Smooth muscle cell of trachea (primary cell): ENCODE measurements at places on chromosomes 5 and 9. TPM values are rescaled to one million over a fixed set of nuclear protein-coding genes. Genes with fewer than 3 reads are reported as not detected.

The CDH9 gene
- not detected in 2 replicates for total RNA-seq

The PCDHGA10 gene
- total RNA-seq = 13.8 and 14.7 TPM in 2 replicates

The TRAF1 gene
- total RNA-seq = 1.3 and 3.8 TPM in 2 replicates

The TMEFF1 gene
- 2.9 and 5.1 TPM in 2 replicates for total RNA-seq

The ALDH1B1 gene
- total RNA-seq = 11.1 and 33.9 TPM in 2 replicates

The SLF1 gene
- total RNA-seq = 4.3 and 21.2 TPM in 2 replicates

The ELOVL7 gene
- 0.33 TPM in 1 of 2 replicates, not detected in the other for total RNA-seq

The SPATA24 gene
- 2.5 and 10.9 TPM in 2 replicates for total RNA-seq

The SLC45A2 gene
- under 0.01 TPM in 1 of 2 replicates, not detected in the other for total RNA-seq

The FRRS1L gene
- total RNA-seq = under 0.01 and 0.50 TPM in 2 replicates

The SLC6A7 gene
- total RNA-seq = not detected in 2 replicates

The LEAP2 gene
- total RNA-seq = 0.15 and 0.50 TPM in 2 replicates

The CEP120 gene
- total RNA-seq = 13.6 and 17.7 TPM in 2 replicates

The RPS14 gene
- 1,590 and 3,512 TPM in 2 replicates for total RNA-seq

The IL5 gene
- total RNA-seq = not detected in 2 replicates

The CYLC2 gene
- total RNA-seq = not detected in 2 replicates

The IFNE gene
- total RNA-seq = 5.1 and 11.2 TPM in 2 replicates

The JADE2 gene
- 40.7 and 46.5 TPM in 2 replicates for total RNA-seq

The FBXO10 gene
- 9.9 and 23.0 TPM in 2 replicates for total RNA-seq

The P4HA2 gene
- total RNA-seq = 225 and 590 TPM in 2 replicates

The HACD4 gene
- 13.4 and 16.3 TPM in 2 replicates for total RNA-seq

The CDKN2B gene
- total RNA-seq = 15.0 and 42.2 TPM in 2 replicates

The PCDHAC1 gene
- total RNA-seq = under 0.01 TPM in 2 replicates

The TMEM252 gene
- not detected in 2 replicates for total RNA-seq

The CDKN2A gene
- 32.0 and 39.5 TPM in 2 replicates for total RNA-seq
